ENCODE measurements at places on chromosomes 11 and 22.

- no peak for DNase-seq
Measured at GRCh38 chr11:60844870-60845221, 2.9 kb downstream of the CCDC86 start.

DNA sequence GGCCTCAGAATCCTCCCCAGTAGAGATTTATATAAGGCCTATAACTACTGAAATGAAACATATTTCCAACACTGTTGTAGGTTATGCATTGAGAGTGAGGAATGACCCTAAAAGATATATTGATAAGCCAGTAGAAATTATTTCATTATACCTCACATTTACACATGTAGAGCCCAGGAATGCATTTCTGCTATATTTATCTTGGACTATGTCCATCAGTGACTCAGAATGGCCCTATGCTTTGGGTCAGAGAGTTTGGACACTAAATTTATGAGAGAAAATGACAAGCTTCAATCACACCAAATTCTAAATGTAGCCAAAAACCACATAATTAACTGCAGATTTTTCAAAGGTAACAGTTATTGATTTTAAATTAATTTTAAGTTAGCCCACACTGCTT, 761.9 kb downstream of the DLG2 start:
- no peak for DNase-seq

DNA sequence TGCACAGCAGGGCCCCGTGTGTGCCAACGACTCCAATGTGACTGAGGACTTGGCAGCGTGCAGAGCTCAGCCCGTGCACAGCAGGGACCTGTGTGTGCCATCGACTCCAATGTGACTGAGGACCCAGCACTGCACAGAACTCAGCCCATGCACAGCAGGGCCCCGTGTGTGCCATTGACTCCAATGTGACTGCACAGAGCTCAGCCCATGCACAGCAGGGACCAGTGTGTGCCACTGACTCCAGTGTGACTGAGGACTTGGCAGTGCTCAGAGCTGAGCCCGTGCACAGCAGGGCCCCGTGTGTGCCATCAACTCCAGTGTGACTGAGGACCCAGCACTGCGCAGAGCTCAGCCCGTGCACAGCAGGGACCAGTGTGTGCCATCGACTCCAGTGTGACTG, 347.8 kb upstream of the B3GAT1 start:
- DNase-seq, result no peak

DNA sequence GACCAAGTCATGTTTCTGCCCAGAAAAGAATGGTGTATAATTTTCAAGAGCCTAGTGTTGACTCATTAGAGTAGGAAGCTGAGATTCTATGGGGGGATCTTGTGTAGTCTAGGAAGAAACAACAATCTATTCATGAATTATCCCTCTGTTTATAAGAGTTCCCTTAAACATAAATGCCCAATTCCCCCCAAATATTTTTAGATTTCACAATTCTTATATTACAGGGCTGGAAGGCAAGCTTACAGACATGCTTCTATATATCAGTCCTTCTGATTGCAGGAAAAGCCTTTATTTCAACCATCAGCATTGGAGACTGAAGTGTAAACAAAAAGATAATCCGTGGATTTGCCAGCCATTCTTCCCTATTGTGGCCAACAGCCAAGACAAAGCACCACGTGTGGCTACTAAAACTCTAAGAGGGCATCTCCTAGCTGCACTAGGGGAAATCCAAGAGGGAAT, 71.4 kb downstream of the NAT10 start:
- no peak for DNase-seq

- no peak for DNase-seq
Measured at GRCh38 chr11:47143322-47143721, 33.4 kb downstream of the ARFGAP2 start.

- no peak for DNase-seq
Measured at GRCh38 chr22:24772493-24773220, 1.9 kb downstream of the PIWIL3 start.

GRCh38 chr22:49667236-49667635, 160.4 kb downstream of the BRD1 start:
- DNase-seq, result peak; percentile 40

DNA sequence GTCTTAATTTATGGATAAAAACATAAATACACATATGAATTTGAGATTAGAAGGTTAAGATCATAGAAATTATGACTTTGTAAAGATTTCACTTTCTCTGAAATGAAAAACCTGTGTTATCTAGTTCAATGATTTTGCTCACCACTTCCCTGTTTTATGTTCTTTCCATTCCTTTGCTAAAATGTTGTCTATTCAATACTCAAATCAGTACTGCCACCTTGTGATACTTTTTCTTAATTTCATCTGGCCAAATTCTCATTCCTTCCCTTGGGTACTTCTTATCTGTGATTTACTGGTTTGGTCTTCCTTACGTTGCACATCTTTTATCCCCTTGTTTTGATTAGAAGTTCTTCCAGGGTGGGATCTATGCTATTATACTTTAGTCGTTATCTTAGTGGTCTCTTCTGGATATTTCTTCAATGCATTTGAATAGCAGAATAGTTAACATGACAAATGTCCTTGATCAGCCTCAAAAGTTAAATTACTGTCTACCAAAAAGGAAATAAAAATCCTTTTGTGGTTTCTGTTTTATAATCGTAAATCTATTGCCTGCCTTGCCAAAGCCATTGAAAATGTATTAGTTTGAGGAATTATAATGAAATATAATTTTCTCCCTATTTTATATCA, 197.0 kb downstream of the PGR start:
- DNase-seq, result no peak

DNA sequence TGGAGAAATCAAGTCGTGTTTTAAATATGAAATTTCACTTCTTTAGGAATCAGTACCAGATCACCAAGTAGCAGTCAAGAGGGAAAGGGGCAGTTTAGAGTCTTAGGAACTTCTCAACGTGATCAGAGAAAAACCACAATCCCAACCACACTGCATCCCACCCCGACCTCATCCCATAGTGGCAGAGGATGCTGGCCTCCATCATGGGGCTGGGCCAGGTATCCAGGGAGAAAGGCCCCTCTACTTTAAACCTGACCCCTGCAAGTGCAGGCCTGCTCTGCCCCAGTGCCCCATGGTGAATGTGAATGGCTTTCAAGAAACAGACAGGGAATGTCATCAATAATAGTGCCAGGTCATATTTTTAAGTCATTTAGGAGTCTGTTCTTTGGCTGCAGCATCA, 12.1 kb downstream of the CHST1 start:
- no peak for DNase-seq

DNA sequence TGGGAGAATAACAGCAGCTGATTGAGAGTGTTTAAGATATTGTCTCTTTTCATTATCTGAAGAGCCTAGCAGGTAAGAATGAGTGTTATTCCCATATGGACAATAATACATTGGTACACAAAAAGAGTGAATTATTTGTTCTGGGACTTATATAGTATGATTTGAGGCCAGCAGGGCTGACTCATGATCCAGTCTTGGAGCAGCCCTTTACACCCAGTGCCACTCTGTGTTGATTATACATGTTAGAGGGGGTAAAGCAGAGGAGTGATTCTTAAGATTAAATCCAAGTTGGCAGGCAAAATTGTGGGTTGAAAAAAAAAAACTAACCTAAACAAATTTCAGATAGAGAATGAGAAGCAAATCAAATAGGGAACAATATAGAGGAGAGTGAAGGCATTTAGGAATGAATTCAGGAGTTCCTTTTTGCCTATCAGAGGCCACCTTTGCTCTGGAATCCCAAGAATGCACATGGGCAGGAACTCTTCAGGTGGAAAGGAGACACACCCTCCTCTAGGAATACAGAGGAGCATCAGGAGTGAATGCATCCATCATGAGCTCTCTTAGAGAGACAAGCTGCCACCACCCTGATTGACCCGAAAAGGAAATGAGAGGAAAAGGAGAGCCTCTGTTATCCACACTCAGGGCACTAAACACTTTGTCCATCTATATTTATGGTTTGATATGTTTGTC, 19.2 kb upstream of the MRGPRX1 start:
- no peak for DNase-seq

GRCh38 chr11:83115551-83115950, 41.4 kb upstream of the PCF11 start:
- no peak for DNase-seq

GRCh38 chr11:122307476-122308035, 191.5 kb upstream of the BLID start:
- DNase-seq, result no peak

- no peak for DNase-seq
Measured at GRCh38 chr22:40002935-40003715, 8.4 kb downstream of the FAM83F start.

- no peak for DNase-seq
Measured at GRCh38 chr11:96017856-96018255, 93.9 kb upstream of the MTMR2 start.

GRCh38 chr22:17087498-17088131, 2.8 kb downstream of the IL17RA start:
- no peak for DNase-seq

DNA sequence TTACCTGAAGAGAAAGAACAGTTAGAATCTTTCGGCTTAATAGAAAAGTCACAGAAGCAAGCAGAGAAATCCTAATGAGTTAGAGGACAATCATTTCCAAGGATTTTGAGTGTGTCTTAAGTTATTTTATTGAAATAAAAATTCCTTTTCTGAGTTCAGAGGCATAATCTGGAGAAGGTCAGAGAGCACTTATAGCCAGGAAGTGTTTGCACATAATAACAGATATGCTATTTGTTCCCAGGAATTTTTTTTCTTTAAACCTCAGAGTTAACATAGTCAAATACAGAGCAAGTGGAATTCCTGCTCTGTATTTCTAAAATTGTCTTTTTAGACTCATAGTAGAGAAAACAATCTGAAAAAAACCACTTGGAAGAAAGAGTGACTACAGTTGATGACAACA, 74.3 kb downstream of the SNX19 start:
- DNase-seq, result no peak

DNA sequence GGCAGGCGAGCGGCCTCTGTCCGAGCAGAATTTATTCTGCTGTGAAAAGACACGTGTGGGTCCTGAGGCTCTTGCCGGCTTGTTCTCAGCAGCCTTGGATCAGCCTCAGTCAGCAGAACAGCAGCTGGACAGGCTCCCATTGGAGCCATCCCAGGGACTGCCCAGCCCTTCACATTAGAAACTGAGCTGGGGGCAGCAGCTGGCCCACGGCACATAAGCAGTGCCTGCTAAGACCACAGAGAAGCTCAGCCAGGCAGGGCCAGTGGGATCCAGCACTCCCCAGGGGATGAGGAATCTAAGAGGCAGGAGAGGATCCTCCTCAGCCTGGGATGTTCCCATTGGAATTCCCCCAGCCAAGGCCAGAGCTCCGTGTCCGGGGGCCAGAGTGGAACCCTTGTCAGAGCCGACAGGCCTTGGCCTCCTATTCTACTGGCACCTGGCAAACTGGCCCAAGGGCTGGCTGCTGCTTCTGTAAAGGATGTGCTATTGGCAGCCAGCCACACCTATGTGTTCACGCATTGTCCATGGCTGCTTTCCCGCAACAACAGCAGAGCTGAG, 18.2 kb downstream of the RTN4R start:
- DNase-seq, result no peak

DNA sequence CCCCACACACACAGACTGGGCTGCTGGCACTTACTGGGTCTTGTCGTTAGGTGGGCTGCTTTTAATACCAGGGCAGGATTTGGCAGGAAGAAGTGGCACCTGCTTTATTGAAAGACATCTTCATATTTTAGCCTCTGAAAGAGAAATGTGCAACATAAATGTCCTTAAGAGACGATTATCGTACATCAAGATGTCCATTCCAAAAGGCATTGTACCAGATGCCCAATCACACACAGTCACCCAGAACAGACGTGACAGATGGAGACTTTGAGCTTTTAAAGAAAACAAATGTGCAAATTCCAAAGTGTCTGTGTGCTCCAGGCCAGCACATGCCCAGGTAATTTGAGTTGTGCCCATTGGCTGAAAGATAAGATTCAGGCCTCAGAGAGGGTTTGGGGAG, 155.7 kb downstream of the RRAS2 start:
- no peak for DNase-seq

DNA sequence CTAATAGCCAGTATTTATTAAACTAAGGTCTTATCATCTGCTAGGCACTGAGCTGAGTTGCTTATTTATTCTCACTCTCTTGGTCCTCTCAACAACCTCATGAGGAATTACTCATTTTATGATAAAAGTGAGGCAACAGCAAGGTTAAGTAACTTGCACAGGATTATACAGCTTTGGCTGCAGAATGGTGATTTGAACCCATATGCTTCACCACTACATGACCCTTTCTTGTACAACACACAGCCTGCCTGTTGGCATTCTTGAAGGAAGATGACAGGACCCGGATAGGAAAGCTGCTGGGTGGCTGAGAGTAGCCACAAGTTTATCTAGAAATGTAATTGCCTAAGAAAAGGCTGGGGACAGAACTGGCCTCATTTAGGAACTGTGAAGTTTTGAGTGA, 5.3 kb upstream of the PARVA start:
- DNase-seq, result no peak

DNA sequence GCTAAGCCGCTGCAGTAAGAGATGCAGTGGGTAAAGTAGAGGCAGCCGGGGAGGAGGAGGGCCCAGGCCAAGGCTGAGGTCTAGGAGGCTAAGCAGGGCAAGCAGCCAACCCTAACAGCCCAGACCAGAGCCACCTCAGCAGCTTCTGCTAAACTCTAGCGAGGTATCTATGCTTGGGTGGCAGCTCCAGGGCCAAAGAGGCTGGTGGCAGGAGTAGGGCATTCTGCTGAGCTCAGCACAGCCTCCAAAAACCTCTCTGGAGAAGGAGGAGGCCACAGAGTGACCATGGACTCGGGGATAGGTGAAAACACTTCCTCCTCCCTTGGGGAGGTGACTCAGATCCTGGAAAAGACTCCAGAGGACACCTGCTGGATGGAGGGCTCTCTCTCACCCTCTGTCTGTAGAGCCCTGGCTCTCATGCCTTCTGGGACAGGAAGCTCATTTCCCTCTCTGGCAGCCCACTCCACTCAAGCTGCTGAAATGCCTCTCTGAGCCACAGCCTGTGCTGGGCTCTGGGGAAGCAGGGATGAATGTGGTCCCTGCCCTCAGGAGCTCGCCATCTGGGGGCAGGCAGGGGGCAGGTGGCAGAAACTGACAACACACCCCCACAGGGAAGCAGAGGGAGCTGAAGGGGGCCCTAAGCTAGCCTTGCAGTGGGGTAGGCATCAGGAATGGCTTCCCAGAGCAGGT, 16.5 kb upstream of the TPBGL start:
- no peak for DNase-seq

DNA sequence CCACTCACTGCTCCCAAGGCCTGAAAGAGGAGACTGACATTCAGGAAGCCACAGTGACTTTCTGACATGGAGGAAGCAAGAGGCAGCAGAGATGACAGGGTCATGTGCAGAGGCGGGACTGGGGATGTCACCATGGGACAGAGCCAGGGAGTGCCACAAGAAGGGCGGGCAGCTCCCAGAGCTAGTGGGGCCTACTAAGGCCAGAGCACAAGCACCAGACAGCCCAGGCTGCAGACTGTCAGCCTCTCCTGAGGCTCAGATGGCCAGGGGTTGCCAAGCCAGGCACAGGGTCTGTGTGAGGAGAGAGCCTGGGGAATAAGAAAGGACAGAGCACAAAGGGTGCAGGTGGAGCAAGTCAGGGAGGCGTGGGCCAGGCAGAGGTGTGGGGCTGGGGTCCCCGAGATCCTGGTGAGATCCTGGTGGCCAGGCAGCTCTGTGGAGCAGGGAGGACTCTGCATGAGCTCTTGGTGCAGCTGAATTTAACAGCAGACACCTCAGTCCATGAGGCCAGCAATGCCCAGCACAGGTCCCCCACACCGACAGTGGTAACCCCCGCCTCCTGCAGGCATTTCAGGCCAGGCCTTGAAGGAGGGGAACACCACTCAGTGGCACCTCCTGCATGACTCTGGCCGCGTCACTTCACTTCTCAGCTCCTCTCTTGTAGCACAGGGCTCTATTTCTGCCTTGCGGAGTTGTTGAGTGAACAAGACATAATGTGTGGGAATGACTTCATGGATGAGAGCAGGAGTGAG, 52.3 kb downstream of the SGSM3 start:
- no peak for DNase-seq

Data from GM19239 (cell line).